ENCODE measurements at places on chromosomes 7 and 10.

DNA sequence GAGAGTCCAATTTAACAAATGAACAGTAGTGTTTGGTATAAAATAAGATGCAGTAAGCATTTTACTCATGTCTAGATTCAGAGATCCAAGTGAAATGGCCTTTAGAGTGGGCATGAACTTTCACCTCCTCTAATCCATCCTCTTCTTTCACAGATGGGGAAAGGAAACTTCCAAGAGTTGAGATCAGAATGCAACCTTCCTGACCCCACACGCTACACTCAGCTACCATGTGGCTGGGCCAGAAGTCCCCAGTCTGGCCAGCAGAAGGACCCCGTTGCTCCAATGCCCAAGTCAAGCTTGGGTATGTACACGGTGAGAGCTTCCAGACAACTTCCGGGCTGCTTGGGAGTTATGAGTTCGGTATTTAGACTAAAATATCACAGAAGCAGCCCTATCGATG lies 228.0 kb downstream of the ELMO1 start:
- no peak for DNase-seq

GRCh38 chr7:40447345-40447744 lies 312.5 kb downstream of the SUGCT start:
- DNase-seq = no peak

- DNase-seq = no peak
These were observed 155.8 kb downstream of the MALRD1 start for GRCh38 chr10:19204246-19204917.

GRCh38 chr7:131276748-131277147 lies 50.9 kb upstream of the MKLN1 start:
- DNase-seq = no peak

DNA sequence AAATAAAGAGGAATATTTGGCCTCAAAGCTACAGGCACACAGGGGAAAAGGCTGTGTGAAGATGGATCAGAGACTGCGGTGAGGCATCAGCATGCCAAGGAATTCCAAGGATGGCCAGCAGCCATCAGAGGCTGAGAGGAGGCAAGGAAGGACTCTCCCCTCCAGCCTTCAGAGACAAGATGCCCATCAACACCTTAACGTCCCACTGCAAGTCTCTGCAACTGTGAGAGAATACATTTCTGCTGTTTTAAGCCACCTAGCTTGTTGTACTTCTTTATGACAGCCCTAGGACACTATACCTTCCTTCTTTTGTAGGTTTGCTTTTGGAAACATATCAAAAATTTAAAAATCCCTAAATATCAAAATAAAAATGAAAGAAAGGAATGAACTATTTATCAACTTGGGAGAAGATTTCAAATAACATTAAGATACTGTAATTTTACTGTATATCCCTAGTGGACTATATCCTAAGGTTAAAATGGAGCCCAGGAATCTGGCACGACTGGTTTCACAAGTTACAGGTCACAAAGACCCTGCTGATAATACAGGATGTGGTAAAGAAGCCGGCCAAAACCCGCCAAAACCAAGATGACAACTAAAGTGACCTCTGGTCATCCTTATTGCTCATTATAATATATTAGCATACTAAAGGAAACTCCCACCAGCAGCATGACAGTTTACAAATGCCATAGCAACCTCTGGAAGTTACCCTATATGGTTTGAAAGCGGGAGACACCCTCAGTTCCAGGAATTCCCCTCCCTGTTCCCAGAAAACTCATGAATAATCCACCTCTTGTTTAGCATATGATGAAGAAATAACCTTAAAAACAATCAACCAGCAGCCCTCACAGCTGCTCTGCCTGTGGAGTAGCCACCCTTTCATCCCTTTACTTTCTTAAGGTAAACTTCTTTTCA lies 185.2 kb downstream of the AVL9 start:
- DNase-seq = no peak

DNA sequence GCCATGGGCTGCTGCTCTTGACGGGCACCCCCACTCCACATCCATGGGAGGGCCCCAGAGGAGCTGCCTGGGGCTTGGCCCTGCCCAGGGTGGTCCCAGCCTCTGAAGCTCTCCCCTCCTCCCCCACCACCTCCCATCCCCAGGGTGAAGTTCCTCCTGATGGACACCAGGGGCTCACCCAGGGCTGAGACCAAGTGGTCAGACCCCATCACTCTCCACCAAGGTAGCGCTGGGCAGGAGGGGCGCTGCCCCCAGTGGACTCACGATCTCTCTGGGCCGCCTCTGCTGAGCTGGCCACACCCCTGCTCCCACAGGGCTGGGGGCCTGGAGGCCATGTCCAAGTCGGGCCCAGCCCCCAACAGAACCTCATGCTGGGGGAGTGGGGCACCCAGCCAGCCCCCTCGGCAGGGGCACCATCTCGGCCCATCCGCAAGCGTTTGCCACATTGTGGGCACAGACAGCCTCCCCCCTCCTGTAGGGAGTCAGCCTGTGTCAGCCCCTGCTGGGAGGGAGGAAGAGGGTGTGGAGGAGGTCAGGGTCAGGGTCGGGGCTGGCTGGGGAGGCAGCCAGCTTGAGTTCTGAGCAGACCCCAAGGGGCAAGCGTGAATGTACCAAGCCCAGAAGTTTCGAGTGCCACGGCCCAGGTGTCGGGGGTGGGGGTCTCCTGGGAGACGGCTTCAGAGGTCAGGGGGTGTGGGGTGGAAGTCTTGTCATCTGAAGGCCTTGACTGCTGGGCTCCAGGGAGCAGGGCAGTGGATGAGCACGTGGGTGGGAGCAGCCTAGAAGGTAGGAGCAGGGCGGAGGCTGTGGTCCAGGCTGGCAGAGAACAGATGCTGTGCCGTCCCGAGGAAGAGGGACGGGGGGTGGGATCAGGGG lies 2.8 kb downstream of the UPK3B start:
- DNase-seq = peak; percentile 16

GRCh38 chr7:73442903-73443500 lies 9.4 kb downstream of the FZD9 start:
- DNase-seq = no peak

GRCh38 chr7:28180031-28180363 lies 598 bp downstream of the JAZF1 start:
- DNase-seq = no peak

GRCh38 chr7:153027904-153028303 lies 268.4 kb downstream of the ACTR3B start:
- DNase-seq = no peak

GRCh38 chr7:128176696-128177095 lies 64.4 kb upstream of the LEP start:
- DNase-seq = no peak

GRCh38 chr10:96913906-96914305 lies 81.8 kb downstream of the LCOR start:
- no peak for DNase-seq

DNA sequence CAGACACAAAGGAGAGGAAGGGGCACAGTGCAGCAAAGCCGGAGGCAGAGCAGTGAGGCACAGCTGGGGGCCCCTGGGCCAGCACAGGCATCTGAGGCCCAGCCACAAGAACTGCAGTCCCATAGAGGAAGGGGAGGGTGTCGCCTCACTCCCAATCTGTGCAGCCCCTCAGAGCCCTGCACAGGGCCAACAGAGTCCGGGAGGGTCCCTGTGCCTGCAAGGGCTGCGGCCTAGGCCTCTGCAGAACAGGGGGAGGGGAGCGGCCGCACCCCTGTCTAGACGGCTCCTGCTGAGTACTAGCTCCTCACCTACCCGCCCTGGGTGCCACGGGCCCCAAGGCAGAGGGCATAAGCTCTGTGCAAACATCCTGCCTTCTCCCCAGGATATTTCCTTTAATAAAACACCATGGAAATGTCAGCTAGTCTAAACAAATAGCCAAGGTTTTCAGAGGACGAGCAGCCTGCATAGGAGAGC lies 32.4 kb upstream of the RET start:
- DNase-seq = no peak

DNA sequence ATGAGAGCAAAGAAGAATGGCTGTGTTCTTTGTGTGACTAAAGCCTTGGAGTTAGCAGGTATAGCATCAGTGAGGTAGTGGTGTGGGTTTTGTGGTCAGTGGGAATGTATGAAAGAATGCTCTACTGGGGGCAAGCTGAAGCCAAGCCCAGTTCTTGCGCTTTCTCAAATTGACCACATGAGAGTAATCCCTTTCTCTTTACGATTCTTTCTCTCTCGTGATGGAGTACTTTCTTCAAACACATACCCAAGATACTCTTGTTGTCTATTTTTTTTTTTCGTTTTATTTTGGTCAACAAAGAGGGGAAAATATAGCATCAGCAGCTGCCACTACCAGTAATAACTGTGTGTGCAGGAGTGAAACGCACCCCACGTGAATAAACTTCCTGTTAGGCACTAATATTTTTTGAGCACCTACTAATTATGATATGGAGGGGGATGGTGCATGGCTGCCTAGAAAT lies 8.4 kb upstream of the PANK1 start:
- no peak for DNase-seq

DNA sequence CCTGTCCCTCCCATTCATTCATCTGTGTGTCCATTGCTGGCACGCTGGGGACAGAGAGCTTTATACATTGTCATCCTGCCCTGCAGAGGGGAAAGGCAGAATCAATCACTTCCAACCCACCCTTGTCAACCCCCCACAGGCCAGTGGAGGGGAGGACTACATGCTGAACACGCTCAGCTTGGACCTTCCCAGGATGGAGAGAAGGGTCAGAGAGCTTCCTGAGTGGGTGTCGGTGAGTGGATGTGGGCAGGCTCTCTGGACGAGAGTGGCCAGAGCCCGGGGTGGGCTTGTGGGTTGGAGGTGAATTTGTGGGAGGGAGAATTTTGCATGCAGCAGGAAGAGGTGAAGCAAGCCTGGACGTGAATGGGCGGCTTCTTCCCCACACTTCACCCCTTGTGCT lies 93.9 kb downstream of the DNAJB6 start:
- no peak for DNase-seq

DNA sequence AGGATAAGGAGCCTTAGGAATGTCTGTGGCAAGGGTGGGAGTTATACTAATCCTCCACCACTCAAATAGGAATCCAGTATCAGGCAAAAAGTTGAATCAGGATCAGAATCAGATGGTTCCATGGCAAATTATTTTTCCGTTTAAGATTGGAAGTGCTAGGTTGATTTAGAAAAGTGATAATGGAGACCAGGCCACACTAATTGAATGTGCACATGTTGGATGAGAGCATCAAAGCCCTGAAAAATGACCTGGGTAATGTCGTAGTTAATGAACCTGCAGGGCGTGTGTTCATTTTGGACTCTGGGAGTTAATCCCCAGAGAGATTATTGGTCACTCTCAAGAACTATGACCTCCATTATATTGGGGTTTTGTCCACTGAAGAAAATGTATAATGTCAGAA lies 53.3 kb upstream of the UBN2 start:
- no peak for DNase-seq

- no peak for DNase-seq
These were observed 19.7 kb downstream of the KIAA1217 start for GRCh38 chr10:24228642-24229041.

GRCh38 chr10:53570221-53570620 lies 797.6 kb upstream of the MBL2 start:
- no peak for DNase-seq

DNA sequence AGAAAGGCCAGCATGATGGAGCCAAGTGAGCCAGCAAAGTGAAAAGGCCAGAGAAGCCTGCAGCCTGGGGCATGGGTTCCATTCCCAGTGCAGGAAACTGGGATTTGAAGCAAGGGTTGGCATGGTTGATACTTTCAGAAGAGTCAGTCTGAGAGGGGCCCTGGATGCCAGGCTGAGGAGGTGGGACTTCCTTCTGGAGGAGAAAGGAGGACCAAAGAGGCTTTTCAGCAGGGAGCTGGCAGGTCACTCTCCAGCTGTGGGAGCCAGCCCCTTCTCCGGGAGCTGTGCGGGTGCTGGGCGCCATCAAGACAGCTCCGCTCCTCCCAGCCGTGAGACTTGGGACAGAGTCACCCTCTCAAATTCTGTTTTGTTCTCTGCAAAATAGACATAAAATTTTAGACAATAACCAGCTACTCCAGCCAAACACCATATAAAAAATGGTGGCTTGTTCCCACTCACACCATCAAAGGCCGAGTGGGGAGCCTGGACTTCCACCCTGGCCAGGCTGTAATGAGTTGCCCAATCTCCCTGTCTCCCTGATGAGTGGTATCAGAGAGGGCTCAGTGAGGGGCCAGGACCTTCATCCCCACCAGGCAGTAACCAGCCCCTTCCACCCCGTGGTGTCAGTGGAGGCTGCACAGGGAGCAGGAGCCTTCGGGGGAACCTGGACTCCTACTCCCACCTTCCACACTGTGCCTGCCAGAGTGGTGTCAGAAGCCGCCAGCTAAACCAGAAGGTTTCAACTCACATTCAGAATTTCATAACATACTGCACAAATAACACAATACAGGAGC lies 133.6 kb upstream of the RET start:
- no peak for DNase-seq

- peak; percentile 46 for DNase-seq
These were observed 50.4 kb downstream of the DNAJB6 start for GRCh38 chr7:157386979-157387800.

GRCh38 chr7:28017372-28017771 lies 163.2 kb downstream of the JAZF1 start:
- no peak for DNase-seq

GRCh38 chr10:101089520-101090299 lies 27.9 kb downstream of the KAZALD1 start:
- no peak for DNase-seq

GRCh38 chr10:130545122-130545521 lies 408.9 kb downstream of the GLRX3 start:
- DNase-seq = no peak

DNA sequence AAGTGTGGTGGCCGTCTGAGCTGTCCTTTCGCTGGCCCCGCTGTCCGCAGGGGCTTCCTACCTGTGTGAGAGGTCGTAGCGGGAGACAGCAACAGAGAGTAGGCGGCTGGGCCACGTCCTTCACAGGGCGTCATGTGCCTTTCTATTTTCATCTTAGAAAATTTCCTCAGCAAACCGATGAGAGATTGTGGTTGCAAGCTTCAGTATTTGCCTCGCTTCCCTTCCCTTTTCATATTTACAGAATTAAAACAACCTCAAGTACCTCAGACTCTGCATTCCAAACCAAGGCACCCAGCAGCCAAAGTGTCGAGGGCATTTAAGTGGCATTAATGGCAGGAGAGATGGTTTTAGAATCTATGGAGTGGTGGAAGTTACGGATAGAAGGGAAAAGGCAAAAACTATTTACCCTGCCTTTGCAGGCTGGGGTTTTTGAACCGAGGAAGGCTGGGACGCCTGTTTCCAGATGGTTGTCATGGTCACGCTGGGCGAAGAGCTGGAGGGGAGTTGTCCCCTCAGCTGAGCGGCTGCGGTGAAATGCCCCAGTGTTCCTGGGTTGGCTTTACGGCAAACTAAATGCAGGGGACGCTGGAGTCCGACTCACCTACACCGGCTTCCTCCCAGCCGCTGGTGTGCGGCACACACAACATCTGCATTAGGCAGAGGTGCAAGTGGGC lies 41.9 kb downstream of the WIPI2 start:
- no peak for DNase-seq

All from NCI-H524 (cell line).